ENCODE measurements at places on chromosomes 5 and 9.

- no peak for DNase-seq
Observed at GRCh38 chr5:175124251-175124813, 319.6 kb downstream of the DRD1 start.

DNA sequence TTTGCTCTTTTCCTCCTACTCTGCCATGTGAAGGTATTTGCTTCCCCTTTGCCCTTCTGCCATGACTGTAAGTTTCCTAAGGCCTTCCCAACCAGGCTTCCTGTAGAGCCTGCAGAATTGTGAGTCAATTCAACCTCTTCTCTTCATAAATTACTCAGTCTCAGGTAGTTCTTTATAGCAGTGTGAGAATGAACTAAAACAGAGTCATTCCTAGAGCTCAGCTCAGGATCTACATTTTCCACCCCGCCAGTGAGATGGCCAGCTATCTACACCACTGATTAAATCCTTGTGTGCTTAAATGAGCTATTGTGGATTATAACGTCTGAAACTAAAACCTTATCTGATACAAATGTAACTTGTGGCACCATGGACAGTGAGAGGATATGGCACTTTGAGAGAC is 55.0 kb downstream of the FRMD3 start:
- no peak for DNase-seq

GRCh38 chr5:147065071-147065470 is 169.8 kb upstream of the STK32A start:
- no peak for DNase-seq

GRCh38 chr5:58107704-58108103 is 352.2 kb downstream of the PLK2 start:
- DNase-seq: no peak

DNA sequence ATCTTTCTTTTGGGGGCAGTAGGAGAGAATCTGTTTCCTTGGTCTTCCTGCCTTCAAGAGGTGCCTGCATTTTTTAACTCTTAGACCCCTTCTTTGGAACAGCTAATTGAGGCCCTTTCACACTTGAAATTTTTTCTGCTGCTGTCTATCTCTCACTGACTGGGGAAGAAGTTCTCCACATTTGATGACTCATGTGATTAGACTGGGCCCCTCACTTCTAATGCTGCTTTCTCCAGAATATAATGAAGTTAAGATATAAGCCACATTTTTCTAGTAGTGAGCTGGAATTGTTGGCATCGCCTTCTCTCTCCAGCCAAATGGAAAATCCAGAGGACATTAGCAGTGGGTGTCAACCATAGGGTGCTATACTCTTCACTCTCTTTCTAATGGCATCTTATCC is 12.4 kb downstream of the ZNF474 start:
- DNase-seq: no peak

- DNase-seq: no peak
Observed at GRCh38 chr5:74957029-74957784, 91.0 kb upstream of the FAM169A start.

GRCh38 chr9:14870090-14870489 is 40.1 kb downstream of the FREM1 start:
- DNase-seq: no peak

- no peak for DNase-seq
Observed at GRCh38 chr9:136697821-136698526, 10.7 kb upstream of the AGPAT2 start.

DNA sequence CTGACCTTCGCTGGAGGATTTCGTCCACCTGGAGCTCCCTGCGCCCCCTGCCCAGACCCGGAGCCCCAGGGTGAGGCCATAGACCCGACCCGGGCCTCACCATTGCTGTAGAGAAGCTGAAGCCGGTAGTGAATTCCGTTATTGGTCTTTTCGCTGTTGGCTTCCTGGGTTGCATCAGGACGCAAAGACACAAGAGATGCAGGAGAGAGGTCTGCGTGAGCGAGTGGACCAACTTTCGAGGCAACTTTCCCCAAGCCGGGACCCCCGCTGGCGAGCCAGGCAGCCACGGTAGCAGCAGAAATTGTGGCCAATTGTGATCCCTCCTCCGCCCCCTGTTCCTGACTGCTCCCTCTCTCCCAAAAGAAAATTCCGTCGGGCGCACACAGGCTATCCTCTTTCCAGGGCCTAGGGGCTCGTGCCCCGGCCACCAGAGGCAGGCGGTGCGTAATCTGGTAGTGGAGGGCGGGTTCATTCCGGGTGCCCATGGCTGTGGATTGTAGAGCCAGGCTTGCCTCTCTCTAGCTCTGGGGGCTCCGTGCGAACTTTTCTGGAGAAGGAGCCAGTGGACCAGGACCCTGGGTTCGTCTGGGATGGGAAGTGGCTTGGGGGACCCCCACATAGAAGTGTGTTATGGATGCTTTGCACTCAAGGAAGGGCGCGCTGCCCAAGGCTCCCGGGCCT is 3.3 kb downstream of the EBF1 start:
- no peak for DNase-seq

DNA sequence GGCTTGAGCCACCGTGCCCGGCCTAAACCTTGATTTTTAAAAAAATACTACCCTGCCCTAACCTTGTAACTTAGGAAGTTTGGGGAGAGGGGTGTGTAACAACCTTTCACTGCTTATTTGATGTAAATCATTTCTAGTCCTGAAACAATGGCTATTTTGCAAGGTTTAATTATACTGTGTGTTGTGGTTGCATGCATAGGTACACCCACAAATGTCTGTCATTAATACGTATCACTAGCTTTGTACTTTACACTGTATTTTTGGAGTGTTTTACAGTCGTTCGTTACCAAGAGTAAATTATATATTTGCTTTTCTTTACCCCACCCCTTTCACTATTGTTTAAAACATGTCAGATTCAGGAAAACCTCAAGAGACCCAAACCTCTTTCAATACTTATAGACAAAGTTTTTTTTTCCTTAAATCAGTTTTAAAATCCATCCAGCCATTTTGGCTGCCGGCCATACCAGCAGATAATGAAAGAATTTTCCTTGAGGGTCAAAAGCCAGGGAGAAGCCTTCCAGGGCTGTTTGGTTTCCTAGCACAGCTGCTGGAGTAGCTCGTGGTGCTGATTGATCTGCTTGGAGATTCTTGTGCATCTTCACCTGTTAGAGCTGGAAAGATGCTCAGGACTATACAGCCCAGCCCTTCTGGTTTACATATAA is 50.7 kb downstream of the DOCK8 start:
- DNase-seq: no peak

DNA sequence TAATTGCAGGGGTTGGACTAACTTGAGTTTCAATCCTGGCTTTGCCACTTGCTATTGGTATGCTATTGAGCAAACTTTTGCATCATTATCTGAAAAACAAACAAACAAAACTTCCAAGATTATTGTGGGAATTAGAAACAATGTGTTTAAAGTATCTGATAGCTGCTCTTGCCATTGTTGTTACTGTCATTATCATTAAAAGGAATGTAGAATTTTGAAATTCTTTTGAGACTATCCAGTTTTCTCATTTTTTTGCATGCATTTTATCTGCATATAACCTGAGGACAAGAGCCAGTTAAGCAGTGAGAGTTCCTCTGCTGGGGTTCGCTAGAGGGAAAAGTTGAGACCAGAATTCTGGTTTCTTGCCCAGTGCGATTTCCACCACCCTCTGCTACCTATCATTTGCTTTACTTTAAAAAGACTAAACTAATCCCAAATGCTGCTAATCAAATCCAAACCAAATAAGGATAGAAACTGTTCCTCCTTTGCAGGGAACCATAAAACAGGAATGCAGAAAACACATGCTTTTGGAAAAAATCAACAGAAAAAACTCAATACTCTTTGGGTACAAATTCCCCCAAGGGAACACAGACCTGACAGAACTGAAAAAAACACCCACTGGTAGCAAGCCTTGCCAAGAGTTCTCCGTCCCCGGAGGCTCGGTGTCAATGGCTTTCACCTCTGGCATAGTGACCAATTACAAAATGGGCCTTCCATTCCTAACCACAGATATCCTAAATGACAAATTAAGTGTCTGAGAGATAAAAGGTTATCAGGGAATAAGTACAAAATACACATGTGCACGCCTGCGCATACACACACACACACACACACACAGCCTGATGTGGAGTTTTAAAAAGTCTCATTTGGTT is 373.7 kb downstream of the ARL15 start:
- DNase-seq: no peak

- no peak for DNase-seq
Observed at GRCh38 chr9:137433349-137433915, 7.7 kb downstream of the ENTPD8 start.

- no peak for DNase-seq
Observed at GRCh38 chr5:78791501-78792100, 143.0 kb upstream of the LHFPL2 start.

DNA sequence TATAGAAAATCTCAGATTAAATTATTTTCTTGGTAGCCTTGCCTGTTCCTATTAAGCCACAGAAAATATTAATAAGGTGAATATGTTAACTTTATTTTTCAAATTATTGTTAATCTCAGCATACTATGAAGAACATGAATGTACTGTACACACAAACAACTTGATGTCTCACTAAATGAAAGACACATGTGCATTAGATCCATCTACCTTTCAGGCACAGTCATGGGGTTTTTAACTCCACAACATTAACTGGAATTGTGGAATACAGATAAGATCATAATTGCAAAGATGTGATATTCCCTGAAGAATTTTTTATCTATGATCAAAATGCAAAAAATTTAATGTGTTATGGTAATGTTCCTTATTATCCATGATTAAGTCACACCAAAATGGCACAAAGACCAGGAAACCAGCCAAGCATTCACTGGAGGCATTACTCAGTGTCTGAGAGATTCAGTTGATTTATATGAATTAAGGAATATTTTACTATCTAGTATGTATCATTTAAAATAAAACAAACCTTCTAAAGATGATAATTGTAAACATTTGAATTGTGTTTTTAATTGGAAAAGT is 150.0 kb upstream of the VCAN start:
- no peak for DNase-seq

GRCh38 chr5:6505416-6505755 is 56.7 kb downstream of the UBE2QL1 start:
- no peak for DNase-seq

DNA sequence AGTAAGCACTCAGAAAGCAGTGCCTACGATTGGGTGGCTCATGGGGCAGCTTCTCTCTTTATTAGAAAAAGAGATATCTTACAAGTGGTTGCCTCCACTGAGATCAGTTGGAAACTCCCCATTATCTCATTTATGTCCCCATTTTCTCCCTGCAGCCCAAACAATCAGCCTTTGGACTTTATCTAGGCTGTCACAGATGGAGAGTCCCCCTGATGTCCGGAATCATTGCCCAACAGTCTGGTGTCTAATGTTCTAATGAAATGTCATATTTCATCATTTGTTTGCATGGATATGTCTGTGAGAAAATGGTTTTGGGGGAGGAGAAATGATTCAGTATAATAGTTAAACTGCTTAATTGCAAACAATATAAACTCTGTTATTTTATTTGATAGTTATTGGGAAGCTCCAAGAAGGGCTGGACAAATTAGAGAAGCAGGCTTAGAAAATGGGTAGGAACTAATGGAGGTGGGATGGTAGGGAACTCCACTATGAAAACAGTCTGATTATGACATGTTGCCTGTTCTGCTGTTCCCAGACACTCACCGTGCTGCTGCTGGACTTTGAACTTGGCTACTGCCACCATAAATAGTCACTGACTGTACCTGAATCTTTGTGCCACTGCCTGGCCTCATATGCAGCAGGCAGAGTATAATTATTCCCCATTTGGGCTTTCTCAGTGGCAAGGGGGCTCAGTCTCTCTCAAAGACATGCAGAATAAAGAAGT is 38.3 kb upstream of the SMAD5 start:
- DNase-seq: no peak

DNA sequence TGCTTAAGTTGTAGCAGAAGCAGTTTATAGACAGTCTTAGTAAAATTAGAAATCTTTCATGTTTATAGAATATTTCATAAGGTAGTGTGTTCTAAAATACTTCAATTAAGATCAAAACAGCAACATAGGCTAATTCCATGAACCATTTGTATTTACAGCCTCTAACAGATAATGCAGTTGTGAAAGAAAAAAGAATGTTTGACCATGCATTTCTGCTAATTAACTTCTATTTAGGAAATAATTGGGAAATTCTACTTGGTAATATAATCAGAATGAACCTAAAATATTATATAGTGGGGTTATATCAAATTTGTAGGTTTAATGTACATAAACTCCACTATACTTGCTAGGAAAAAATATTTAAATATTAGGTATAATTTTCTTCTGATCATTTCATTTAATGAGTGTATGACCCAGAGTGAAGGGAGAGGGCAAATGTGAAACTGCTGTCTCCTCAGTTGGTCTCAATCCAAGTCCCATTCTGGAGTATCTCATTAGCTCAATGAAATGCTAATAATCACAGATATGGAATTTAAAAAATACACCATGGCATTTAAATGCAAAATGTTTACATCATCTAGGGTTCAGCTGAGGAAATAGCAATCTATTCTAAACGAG is 34.9 kb downstream of the ALDH1A1 start:
- no peak for DNase-seq

GRCh38 chr9:113564498-113565237 is 101.1 kb downstream of the RGS3 start:
- DNase-seq: no peak

DNA sequence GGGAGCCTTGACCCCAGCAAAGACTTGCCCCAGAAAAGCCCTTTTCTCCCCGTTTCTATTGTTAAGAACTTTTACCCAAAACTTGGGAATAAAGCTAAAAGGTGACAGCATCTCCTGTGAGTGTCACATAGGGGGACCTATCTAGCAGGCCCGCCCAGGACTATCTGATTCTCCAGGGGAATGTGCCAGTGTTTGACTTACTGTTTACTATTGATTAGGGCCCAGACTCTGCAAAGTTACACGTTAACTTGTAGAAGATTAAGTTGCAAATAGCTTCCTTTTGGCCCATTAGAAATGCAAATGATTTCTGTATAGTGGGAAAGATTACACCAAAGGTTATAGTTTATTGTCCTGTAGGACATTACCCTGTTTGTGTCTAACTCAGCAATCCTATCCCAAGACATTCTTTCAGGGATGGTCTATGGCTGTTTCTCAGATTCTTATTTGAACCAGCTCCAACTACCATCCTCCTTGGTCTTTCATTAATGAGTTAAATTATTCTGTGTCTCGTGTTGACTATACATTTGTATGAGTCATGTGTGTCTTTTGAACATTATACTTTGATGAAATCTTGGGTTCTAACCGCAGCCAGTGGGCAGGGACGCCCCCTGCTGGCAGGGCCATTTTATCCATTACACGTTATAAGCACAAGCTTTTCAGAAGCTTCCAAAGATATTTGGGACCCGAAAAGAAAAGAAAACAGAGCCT is 60.7 kb downstream of the HRH2 start:
- peak; percentile 62 for DNase-seq

Measured in stimulated activated CD4-positive, alpha-beta T cell treated with anti-CD3 and anti-CD28 coated beads, TNF-alpha, amount 100 ng/mL, for 4 hours (primary cell).